SJSA1 (cell line): ENCODE measurements at places on chromosomes 4 and X.

DNA sequence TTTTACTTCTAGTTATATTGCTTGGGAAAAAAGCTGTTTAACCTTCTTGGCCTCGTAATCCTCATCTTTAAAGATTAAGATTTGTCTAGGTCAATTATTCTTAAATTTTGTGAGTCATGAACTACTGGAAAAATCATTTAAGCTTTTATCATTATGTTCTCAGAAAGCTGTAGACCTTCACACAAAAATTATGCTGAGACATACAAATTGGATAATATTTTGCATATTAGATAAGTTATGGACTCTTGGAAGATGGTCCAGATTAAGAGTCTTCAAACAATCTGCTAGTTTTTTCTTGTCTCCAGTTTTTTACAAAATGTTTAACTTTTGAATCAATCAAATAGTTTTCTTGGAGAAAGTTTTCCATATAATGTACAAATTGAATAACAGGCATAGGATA is 108.1 kb upstream of the NEIL3 start:
- DNase-seq = no peak

GRCh38 chr4:151169223-151169622 is 69.8 kb downstream of the RPS3A start:
- no peak for DNase-seq

DNA sequence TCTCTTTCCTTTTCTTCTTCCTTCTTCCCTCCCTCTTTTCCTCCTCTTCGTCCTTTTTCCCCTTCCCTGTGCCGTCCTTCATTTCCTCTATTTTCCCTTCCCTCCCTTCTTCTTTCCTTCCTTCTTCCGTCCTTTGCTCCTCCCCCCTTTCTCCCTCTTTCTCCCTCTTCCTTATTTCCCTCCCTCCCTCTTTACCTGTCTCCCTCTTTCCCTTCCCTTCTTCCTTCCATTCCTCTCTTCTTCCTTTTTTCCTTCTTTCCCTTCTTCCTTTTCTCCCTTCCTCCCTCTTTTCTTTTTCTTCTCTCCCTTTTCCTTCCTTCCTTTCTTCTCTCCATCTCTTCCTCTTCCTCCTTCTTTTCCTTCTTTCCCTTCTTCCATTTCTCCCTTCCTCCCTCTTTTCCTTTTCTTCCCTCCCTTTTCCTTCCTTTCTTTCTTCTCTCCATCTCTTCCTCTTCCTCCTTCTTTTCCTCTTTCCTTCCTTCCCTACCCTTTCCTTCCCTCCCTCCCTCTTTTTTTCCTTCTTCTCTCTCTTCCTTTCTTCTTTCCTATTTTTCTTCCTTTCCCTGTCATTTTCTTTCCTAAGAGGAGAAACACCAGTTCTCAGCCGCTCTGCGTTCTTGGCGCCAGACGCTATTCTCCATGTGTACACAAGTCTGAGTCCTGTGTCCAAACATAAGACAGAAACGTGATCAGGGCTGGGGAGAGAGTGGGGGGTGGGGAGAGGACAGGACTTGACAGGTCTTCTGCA is 597.1 kb downstream of the MID1IP1 start:
- no peak for DNase-seq

GRCh38 chr4:76194325-76194724 is 19.3 kb downstream of the SCARB2 start:
- DNase-seq = no peak

GRCh38 chrX:71536285-71536684 is 3.4 kb downstream of the OGT start:
- DNase-seq = no peak

DNA sequence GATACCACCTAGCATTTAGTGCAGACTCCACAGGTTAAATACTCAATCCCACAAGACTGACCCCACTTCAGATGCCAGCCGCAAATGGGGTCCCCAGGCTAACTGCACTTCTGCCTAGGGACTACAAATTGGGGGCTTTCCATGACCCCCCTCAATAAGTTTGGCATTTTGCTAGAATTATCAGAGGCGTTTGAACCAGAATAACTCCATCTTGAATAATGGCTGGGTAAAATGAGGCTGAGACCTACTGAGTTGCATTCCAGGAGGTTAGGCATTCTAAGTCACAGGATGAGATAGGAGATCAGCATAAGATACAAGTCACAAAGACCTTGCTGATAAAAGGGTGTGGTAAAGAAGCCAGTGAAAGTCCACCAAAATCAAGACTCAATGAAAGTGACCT is 15.1 kb downstream of the RELL1 start:
- DNase-seq = no peak

DNA sequence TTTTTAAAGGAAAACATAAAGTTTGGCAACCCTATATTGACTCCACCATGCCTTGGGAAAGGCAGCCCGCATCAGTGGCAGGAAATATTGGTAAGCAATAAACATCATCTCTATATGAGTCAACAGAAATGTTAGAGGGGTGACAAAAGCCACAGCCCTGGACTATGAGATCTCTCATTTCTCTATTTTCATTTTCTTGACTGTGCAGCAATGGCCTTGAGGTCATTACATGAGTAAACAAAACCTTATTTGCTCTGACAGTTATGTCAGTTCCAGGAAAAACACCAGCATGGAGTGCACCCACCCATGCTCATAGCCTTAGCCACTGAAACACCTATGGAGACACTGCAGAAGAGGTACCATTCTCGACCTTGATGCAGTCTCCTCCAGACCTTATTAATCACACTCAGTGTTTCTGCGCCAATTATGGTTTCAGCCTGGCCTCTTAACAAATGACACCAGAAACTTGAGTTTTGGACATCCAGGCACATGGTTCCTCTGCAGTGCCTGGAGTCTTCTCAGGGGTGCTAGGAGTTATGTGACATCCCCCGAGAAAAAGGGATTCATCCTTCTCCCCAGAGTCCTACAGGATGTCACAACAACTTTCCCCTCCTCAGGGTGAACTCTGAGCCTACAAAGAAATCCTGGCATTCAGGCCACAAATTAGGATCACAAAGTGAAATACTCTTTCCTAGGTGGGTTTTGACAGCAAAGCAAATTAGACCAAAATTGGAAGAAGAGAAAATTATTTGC is 16.0 kb upstream of the HPGD start:
- DNase-seq = no peak

DNA sequence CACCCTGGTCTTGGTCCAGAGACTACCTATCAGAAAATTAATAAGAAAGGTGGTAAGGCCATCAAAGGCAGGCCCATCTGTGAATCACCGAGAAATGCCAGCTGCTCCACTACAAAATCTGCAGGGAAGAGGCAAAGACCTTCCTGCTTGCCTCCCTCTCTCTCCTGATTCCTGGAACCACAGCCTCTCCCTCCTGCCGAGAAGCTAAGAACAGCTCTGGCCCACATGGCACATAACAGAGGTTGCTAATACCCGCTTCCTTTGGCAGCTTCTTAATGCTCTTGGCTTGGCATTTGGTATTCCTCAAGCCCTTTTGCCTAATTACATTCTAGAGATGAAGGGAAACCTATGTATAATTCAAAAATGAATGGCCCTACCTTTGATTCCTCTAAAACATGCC is 32.9 kb downstream of the RAI2 start:
- DNase-seq = no peak

DNA sequence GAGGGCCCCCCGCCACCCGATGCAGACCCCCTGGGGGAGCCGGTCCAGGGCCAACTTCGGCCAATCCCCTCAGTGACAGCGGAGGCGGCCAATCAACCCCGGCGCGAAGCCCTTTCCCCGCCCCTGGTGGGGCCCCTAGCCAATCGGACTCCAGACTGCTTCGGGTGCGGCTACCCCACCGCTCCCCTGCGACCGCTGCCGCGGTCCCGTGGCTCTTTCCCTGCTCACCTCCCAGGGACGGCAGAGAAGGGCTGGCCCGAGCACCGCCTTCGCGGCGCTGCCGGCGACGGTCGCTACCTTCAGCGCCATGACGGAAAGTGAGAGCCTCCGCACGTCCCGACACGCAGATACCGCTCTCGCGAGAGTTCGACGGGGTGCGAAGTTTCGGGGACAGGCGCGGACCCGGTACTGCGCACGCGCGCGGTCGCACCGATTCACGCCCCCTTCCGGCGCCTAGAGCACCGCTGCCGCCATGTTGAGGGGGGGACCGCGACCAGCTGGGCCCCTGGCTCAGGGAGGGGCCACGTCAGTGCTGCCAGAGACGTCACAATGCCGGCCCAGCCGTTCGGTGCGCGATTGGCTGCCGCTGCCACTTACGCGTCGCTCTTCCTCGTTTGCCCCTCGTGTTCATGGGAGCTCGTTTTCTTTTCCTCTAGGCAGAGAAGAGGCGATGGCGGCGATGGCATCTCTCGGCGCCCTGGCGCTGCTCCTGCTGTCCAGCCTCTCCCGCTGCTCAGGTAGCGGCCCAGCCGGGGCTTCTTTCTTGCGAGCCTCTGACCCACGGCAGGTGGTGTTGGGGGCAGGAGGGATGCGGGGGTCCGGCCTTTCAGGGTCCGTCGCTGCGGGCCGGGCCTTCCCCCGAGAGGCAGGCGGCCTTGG is at the start of the genes IDH3G and SSR4:
Gene IDH3G, minus strand, starts transcription at position 358 of the 879 bp plus-strand sequence. Its CDS starts 49 bp downstream, at position 309.
Gene SSR4, plus strand, starts transcription at position 651 of the 879 bp plus-strand sequence. Its CDS starts 20 bp downstream, at position 671.
- peak; percentile 97 for DNase-seq

GRCh38 chr4:8165374-8165896 is 6.8 kb upstream of the ABLIM2 start:
- DNase-seq = no peak

DNA sequence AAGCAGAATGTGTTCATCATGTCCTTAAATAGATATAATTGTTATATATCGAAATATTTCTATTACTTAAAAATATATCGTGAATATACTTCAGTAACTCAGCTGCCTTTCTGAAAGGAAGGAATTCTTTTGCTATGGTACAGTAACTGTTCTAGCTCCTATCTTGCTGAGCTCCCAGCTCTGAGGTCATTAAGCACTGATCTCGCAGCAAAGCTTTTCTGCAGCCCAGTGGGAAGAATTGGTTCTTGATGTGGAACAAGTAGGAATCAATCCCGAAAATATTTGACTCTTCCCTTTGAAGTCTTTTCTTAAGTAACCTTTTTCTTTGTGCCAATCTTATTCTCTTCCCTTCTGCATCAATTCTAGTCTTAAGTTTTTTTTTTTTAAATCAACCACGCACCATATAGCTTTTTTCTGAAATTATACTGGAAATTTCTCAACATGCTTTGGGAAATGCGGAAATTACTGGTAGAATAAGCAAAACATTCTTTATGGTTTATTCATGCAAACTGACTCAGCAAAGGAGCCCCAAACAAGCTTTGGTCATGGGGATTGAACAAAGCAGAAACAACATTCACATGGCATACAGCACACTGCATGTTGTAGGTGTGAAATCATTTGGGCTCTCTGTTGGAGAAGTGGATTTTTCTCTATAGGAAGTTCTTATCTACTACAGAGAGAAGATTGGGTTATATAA is 428.9 kb upstream of the GNPDA2 start:
- DNase-seq = no peak

DNA sequence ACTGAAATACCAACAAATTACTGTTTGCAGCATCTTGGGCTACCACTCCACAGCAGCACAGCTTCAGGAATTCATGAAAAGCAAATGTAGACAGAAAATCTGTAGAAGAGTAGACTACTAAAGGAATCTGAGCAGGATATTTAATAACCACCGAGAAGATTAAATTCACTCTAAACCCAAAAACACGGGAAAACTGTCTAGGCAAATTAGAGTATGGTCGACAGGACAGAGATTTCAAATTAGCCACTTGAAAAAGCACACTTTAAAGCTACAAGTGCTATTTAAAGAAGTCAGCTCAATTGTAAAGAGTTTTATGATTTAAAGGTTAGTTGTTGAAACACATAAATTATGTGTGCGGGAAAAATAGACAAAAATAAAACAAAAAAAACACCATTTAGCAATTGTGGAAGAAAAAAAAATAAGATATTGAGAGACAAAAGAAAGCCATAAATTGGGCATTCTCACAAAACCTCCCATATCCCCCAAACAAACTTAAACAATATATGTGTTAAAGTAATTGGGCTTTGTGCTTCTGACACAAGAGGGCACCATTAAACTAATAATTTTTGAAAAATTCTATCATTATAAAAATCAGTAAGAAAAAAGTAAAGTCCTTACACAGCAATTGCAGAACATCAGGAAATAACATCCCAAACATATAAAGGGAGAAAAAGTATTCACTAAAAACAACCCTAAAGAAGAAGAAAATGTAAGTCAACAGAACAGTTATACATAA is 880.8 kb downstream of the TECRL start:
- DNase-seq = no peak
